ENCODE measurements at places on chromosomes 13 and 19. TPM values are rescaled to one million over a fixed set of nuclear protein-coding genes. Genes with fewer than 3 reads are reported as not detected.

Gene ZIM2
- total RNA-seq: 0.33 TPM

Gene SRRM5
- total RNA-seq: 0.09 TPM

- no peak for DNase-seq
These were observed 1075.2 kb downstream of the PCDH9 start for GRCh38 chr13:66154976-66155375.

Gene CGB5
- total RNA-seq: not detected

Gene CFAP97D2
- total RNA-seq: not detected

DNA sequence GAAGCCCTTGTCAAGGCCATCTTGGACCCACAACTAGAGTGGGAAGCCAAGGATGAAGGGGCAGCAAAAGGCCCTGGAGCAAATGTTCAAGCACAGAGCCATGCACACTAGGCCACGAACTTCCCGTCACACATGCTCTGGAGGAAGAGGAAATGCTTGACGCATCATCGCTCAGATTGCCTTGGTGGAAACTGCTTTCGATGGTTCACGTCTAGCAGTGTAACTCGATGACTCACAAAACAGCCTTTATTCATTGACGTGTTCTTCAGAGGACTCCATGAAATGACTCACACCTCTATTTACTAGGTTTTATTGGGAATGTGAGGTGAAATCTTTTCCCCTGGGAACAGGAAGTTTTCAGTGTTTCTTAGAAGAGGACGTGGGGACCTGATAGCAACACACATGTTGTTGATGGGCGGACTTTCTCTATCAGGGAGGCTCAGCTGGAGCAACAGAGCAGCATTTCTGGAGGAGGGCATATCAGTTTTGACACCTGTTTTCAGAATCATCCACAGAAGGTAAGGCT, 79.8 kb upstream of the FLT1 start:
- no peak for DNase-seq

- no peak for DNase-seq
These were observed 12.5 kb downstream of the DOCK9 start for GRCh38 chr13:98965325-98965724.

Gene METTL21C
- 0.09 TPM for total RNA-seq

Data from liver (tissue), 10 donors.